ENCODE measurements at places on chromosomes 2 and 18. TPM values are rescaled to one million over a fixed set of nuclear protein-coding genes. Genes with fewer than 3 reads are reported as not detected.

GRCh38 chr2:211498551-211499205, 942.3 kb downstream of the CPS1 start:
- DNase-seq = no peak

DNA sequence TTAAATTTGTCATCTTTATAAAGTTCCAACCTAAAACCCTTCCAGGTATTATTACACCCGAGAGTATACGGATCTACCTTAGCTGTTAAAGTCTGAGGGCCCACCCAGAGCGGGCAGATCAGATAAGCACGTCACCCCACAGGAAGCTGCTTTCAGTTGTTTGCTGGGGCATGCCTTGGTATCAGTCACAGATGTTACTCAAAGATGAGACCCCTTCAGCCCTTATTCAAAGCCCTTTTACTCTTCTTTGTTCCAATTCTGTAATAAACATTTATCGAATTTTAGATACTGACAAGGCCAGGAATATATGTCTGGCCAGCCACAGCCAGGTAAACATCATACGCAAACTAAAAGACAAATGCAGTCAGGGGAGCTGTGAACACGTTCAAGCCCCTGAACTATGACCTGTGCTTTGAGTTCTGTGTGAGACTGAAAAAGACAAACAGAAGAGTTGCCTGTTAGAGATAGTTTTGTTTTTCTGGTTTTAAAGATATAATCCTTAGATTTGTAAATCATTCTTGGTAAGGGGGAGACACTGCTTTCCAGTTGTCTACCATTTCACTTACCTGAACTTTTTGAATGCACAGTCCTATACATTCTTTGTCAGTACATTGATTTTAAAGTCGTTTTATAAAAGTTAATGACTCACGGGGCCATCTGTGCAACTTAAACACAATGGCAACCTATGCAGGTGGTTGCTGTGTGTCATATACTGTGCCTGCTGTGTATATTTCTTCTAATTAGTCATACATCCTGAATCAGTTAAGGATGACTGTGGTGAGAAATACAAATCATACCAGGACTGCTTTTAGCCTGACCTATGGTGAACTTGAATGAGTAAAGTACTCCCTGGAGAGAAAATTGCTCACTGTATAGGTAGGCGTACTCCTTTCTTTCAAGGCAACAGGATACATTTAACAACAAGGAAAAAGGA, 100.5 kb upstream of the ITPRID2 start:
- DNase-seq = no peak

- no peak for DNase-seq
Observed at GRCh38 chr2:14552818-14553217, 79.7 kb upstream of the LRATD1 start.

GRCh38 chr2:62118160-62118559, 77.8 kb upstream of the B3GNT2 start:
- no peak for DNase-seq

DNA sequence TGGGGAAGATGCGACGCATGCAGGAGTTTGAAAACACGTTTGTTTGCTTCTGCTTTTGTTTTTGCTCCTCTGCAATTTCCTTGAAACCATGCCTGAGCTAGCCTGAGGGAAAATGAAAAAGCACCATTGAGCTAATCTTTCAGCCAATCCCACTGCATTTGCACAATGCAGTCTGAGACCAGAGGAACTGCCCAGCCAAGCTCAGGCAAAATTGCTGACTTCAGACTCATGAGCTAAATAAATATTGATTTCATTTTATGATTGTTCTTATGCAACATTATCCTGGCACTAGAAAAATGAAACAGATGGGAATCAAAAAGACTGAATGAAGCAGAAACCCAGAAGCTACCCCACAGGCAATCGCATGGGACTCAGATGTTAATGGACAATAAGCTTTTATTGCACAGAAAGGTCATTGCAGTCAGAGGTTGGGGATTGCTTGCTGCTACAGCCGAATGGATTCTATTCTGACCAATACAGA, 37.0 kb downstream of the TPRKB start:
- DNase-seq = no peak

DNA sequence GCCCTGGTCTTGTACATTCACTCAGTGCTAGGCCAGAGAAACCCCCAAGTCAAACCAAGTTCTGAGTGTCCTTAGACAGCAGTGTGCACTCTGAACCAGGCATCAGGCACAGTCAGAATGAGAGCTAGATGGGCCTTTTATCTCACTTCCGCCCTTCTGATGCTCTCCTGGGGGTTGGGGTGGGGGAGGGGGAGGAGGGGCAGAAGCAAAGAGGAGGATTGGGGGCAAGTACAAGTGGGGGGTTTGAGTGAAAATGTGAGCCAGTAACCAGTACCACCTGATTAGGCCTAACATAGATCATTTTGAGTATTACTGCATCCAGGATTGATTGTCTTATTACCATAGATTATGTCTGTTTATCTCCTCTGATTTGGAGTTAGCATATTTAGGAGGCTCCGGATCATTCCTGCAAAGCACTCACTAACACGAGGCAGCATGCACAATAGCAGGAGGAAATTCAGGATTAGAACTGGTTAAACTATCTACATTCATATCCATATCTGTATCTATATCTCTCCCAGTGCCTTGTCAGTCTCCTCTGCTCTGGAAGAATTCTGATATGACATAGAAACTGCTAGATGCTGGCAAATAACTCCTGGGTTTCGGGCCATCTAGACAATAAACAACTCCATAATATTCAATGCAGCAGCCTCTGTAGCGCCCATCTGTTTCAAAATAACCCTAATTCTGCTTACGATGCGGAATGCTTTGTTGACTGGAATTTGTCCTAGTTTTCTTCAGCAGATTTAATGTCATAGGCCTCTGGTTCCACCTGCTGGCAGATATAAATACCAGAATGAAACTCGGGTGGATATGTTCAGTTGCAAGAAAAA, 149.1 kb downstream of the RHBDD1 start:
- peak; percentile 19 for DNase-seq

DNA sequence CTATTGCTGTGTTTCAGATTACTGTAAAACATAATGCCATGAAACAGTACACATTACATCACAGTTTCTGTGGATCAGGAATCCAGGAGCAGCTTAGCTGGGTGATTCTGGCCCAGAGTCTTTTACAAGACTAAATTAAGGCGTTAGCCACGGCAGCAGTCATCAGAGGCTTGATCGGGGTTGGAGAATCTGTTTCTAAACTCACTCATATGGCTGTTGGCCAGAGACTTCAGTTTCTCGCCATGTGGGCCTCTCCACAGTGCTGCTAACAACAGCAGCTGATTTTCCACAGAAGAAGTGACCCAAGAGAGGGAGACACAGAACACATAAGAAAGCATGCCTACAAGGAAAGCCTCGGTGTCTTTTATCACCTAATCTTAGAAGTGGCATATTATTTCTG, 89.2 kb upstream of the MYO3B start:
- DNase-seq = no peak

- DNase-seq = no peak
Observed at GRCh38 chr2:215505044-215505786, 69.3 kb upstream of the FN1 start.

GRCh38 chr2:232042911-232043574, 81.5 kb downstream of the DIS3L2 start:
- DNase-seq = no peak

DNA sequence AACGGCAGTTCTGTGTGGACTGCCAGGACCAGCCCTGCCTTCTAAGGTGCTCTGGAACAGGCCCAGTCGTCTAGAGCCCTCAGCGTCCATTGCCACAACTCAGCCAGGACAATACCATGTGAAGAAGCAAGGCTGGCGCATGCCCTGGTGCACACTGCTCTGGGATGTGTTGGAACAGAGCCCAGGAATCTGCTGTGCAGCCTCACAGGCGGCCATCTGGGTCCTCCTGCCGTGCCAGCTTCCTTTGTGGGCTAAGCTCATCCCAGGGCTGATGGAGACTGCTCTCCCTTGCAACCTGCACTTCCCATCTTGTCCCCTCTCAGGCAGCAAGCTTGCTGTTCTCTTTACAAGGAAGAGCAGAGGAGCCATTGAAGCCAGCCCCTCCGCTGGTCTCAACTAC, 246.4 kb upstream of the PXDN start:
- no peak for DNase-seq

GRCh38 chr2:172843266-172843582, 107.6 kb downstream of the RAPGEF4 start:
- DNase-seq = no peak

The DCDC2C gene
- total RNA-seq = not detected

The EFR3B gene
- 0.11 TPM for total RNA-seq

The SERPINB10 gene
- total RNA-seq = not detected

The TACR1 gene
- not detected for total RNA-seq
